ENCODE measurements at places on chromosomes 16 and 17. TPM values are rescaled to one million over a fixed set of nuclear protein-coding genes. Genes with fewer than 3 reads are reported as not detected.

The KRTAP4-6 gene
- not detected for total RNA-seq

The NDUFB10 gene
- 68.7 TPM for total RNA-seq

The NPIPA7 gene
- total RNA-seq = 3.6 TPM

The ZMYND15 gene
- 2.3 TPM for total RNA-seq

The KRT24 gene
- total RNA-seq = not detected
